ENCODE measurements at places on chromosomes 7 and 10.

- DNase-seq, result no peak
These were observed 278.1 kb downstream of the MAGI2 start for GRCh38 chr7:79175374-79175773.

DNA sequence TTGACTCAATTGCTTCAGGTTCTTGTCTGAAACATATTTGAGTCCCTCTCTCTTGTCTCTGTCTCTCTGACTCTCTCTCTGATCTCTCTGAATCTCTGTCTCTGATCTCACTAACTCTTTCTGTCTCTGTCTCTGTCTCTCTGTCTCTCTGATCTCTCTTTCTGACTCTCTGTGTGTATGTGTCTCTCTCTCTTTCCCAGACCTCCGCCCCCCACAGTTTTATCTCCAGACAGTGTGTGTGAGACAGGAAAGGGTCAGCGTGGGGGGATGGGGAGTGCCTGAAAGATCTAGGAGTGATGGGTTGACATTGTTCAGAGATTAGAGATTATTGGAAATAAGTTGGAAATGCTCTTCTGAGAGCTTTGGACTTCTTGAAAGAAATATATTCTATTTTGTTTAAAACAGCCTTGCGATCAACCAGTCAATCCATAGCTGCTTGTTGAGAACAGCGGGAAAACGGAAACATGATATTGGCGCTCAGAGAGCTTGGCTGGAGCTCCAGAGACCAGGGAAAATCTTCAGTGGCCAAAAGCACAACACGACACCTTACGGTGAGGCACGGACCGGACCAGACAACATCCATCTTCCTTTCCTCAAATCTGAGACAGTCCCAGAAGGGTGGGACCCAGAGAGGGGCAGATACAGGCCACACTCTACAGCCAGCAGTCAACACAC lies 35.5 kb downstream of the CALML3 start:
- no peak for DNase-seq

GRCh38 chr7:12458520-12459131 lies 55.0 kb upstream of the VWDE start:
- DNase-seq, result no peak

DNA sequence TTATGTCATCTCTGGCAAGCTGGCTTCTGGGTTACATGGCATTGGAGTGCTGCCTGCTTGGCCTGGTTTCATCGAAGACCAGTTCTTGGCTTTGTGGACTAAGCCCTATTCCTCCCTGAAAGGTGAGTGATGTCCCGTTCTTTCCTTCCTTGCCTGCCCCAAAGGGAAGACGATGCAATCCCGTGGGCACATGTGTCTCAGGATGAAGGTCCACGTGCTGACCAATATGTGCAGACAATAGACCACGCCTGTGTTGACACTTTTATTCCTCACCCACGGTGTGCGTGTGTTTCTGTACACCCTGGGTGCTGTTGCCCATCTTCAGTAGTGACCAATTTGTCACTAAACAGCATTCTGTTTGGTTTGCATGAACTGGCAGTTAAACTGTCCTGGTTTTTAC lies 28.6 kb upstream of the SHH start:
- DNase-seq, result no peak

GRCh38 chr7:70408477-70408876 lies 723.5 kb upstream of the GALNT17 start:
- no peak for DNase-seq

- DNase-seq, result no peak
These were observed 39.4 kb downstream of the CHST15 start for GRCh38 chr10:124053971-124054370.

- DNase-seq, result no peak
These were observed 1.9 kb downstream of the ERV3-1 start for GRCh38 chr7:65004575-65004974.

- DNase-seq, result no peak
These were observed 451.3 kb downstream of the GPAM start for GRCh38 chr10:111732166-111732785.

- DNase-seq, result no peak
These were observed 134.3 kb upstream of the PDE1C start for GRCh38 chr7:32204361-32205018.
